ENCODE measurements at places on chromosomes 2 and 18. TPM values are rescaled to one million over a fixed set of nuclear protein-coding genes. Genes with fewer than 3 reads are reported as not detected.

Gene MARCO
- not detected for total RNA-seq

Gene PCARE
- under 0.01 TPM for total RNA-seq

Gene GALR1
- total RNA-seq: not detected

Gene NEB
- total RNA-seq: 0.26 TPM

Gene PTH2R
- not detected for total RNA-seq

Gene TCF23
- not detected for total RNA-seq

Gene HOXD13
- total RNA-seq: not detected

Gene WDSUB1
- 15.2 TPM for total RNA-seq

Gene FAM110C
- total RNA-seq: 0.26 TPM

Gene CYP27A1
- total RNA-seq: 40.6 TPM

Gene WNT10A
- not detected for total RNA-seq

Gene DNER
- total RNA-seq: 0.26 TPM

Gene CCDC148
- total RNA-seq: 1.0 TPM

Gene ZNF385B
- total RNA-seq: not detected

Gene B3GNT7
- 0.17 TPM for total RNA-seq

Gene MARCHF4
- total RNA-seq: 0.26 TPM

Gene ELOA2
- not detected for total RNA-seq

DNA sequence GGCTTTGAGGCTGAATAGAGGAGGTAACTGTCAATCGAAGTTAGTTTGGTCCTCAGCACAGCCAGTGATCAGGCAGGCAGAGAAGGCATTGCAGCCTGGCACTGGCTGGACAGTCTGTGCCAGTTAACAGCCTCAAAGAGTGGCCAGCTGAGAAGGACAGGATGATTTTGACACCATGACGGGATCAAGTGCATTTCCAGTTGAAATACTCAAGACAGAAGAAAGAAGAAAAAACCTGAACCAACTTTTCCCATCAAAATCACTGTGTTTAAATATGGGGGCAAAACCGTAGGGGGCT lies 96.7 kb upstream of the ZCCHC2 start:
- DNase-seq: no peak

- DNase-seq: no peak
Measured at GRCh38 chr18:79399275-79400081, 3.7 kb downstream of the NFATC1 start.

GRCh38 chr2:36792951-36793350 lies 96.4 kb downstream of the VIT start:
- no peak for DNase-seq

- DNase-seq: no peak
Measured at GRCh38 chr18:56030060-56030459, 442.1 kb upstream of the TCF4 start.

GRCh38 chr18:71878226-71878625 lies 665.9 kb downstream of the CBLN2 start:
- no peak for DNase-seq

GRCh38 chr2:227460833-227461232 lies 11.1 kb upstream of the AGFG1 start:
- no peak for DNase-seq

DNA sequence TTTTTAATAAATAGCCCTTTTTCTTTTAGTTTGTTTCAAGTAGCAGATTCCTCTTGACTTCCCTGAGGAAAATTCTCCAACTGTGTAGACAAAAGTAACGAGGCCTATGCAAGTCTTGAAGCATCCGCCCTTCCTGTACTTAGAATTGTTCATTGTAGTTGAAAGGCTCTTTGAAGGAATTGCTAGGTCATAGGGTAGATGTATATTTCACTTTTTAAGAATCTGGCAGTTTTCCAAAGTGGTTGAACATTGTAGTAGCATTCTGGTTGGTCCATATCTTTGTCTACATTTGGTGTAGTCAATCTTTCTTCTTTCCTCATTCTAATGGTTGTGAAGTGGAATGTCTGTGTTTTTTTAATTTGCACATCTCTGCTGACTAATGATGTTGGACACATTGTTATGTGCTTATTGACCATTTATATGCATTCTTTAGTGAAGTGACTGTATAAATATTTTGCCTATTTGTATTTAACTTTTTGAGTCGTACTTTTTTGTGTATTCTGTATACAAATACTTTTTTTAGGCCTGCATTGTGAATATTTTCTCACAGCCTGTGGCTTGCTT lies 5.6 kb upstream of the SERPINB11 start:
- peak; percentile 51 for DNase-seq

GRCh38 chr2:175330195-175330594 lies 148.7 kb upstream of the ATP5MC3 start:
- DNase-seq: no peak

GRCh38 chr2:160411167-160411566 lies 82.4 kb downstream of the RBMS1 start:
- peak; percentile 66 for DNase-seq

DNA sequence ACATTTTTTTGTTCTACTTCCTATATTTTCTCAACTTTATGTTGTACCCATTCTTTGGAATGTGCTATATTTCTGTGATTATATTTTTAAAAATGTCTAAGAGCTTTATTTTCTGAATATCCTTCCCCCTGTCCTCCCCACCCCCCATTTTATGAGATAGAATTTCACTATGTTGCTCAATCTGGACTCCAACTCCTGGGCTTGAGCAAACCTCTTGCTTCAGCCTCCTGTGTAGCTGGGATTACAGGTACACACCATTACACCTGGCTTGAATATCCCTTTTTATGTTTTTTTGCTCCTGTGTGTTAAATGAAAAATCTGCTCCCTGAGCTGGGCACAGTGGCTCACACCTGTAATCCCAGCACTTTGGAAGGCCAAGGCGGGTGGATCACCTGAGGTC lies 9.2 kb upstream of the ZFAND2B start:
- no peak for DNase-seq

DNA sequence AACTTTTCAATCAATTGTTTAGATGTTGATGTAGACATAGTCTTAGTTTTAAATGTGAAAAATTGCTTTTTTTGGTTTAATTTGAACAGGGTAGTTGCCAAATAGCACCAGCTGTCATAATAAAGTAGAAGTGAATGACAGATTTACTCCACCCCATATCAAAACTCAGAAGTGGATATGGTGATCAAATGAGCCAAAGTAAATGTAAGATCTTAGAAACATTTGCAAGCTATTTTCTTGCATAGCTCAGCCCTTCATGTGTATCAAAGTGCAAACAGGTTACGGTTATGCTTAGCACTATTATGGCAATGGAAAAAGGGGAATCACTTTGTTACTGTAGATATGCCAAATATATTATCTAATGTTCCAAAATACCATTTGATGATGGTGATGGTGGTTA lies 540.9 kb upstream of the NRP2 start:
- DNase-seq: no peak

GRCh38 chr2:112483042-112483473 lies 1.1 kb downstream of the TTL start:
- peak; percentile 60 for DNase-seq

DNA sequence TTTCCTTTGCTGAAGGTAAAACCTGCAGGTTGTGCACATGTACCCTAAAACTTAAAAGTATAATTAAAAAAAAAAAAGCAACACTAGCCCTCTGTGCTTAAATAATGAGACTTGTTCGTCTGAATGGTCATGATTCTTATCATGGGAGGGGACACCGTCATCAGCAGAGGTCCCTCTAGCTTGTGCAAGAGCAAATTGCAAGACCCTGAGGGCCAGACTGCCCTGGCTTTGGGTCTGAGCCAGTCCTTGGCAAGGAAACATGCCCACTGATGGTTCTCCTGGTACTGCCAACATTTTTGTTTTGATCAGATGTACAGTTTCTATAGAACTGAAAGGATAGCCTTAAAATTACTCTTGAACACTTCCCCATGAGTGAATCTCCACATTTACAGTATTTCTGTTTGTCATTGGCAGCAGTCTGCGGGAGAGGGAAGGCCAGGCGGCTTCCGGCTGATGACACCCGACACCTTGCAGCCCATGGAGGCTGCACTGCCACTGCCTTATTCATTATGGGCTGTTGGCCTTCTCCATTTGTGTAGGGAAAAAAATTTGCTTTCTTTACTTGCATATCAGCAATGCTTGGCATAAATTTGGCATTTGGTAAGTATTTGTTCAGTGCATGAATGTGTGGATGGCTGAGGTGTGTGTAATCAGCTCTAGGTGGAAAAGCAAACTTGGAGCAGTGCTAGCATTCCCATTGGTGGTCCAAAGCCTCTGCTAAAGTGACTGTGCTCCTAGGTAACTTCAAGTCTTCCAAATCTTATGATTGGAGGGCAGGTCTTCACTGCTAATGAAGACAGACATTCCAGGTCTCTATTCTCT lies 161.6 kb upstream of the ALKAL2 start:
- DNase-seq: no peak

DNA sequence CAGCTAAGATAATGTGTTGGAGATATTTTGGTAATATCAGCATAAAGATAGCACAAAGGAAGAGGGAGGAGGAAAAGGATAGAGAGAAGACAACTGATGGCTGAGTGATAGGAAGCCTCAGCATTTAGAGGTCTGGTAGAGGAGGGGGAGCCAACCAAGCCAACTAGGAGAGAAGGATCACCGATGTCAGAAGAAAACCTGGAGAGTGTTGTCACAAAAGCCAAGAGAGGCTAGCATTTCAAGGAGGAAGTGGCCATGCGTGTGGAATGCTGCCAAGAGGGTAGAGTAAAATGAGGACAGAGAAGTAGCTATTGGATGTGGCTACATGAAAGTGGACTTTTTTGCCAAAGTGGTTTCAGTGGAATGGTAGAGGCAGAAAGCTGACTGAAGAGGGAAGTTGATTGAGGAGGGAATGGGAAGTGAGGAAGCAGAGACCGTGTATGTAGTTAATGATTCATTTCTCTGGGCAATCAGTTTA lies 34.3 kb downstream of the LCLAT1 start:
- DNase-seq: peak; percentile 48

- no peak for DNase-seq
Measured at GRCh38 chr2:213015387-213016165, 135.8 kb downstream of the IKZF2 start.

DNA sequence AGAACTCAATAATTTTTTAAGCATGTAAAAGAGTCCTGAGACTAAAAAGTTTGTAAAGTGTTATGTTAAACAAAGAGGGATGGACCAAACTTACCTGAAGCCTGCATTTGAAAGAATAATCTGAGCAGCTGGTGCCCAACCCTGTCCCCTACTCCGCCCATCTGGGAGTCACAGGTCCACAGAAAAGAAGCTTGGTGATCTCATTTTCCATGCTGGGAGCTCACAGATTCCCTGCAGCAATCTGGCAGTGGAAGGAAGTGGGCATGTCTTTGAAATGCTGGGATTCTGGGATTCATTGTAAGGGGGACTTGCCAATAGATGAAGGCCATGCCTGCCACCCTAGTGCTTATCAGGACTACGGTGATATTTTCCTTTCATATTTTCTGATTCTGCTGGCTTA lies 17.9 kb downstream of the CDH2 start:
- no peak for DNase-seq

DNA sequence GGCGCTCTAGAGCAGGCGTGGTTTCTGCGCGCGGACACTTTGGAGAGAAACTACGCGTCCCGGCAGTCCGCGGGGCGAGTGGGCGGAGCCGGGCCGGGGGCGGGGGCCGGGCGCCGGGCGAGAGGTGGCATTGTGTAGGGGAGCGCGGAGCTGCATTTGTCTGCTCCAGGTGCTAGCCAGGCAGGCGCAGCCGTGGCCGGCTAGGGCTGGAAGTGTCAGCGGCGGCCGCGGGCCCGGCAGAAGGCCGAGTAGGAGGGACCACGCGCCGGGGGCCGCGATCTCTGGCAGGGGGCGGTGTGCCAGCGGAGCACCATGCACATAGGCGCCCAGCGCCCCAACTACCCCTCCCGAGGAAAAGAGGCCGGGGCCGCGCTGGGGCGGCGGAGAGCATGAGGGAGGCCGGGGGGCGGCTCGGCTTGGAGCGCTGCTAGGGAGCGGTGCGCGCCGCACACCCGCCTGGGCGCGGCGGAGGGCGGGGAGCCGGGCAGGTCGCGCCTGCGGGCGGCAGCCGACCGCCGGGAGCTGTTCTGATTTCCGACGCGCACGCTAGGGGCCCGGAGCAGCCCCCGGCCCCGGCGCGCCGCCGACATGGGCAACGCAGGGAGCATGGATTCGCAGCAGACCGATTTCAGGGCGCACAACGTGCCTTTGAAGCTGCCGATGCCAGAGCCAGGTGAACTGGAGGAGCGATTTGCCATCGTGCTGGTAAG lies at the start of gene FMNL2:
Gene FMNL2, plus strand, starts transcription at position 159 of the 710 bp plus-strand sequence.
- DNase-seq: peak; percentile 76

DNA sequence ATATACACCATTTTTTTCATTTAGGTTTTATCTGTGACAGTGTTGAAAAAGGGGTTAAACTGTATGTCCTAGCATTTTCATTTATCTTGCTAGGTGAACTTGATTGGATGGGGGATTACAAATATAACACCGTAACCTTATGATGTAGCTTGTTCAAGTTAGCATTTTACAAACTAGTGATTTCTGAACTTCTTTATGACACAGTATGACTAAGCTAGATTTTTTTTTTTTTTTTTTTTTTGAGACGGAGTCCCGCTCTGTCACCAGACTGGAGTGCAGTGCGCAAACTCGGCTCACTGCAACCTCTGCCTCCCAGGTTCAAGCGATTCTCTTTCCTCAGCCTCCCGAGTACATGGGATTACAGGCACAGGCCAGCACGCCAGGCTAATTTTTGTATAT lies 47.1 kb downstream of the KCMF1 start:
- peak; percentile 28 for DNase-seq

- DNase-seq: no peak
Measured at GRCh38 chr18:74479486-74480148, 16.5 kb upstream of the CNDP2 start.

GRCh38 chr18:47627030-47627429 lies 303.4 kb downstream of the SMAD2 start:
- no peak for DNase-seq

- DNase-seq: no peak
Measured at GRCh38 chr2:132731441-132731840, 61.4 kb upstream of the LYPD1 start.

DNA sequence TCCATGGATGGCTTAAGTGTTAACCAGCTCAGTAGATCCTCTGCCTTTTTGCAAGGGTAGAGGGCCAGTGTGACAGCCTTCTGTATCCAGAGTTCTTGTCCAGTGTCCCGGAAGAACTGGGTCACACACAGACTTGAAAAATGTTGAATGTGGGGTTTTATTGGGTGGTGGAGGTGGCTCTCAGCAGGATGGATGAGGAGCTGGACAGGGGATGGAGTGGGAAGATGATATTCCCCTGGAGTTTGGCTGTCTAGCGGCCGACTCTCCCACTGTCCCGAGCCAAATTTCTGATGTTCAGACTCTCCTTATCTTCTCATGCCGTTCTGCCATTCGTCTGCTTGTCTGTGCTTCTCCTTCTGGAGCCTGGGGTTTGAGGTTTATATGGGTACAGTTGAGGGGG lies 72.6 kb downstream of the MYO3B start:
- no peak for DNase-seq

DNA sequence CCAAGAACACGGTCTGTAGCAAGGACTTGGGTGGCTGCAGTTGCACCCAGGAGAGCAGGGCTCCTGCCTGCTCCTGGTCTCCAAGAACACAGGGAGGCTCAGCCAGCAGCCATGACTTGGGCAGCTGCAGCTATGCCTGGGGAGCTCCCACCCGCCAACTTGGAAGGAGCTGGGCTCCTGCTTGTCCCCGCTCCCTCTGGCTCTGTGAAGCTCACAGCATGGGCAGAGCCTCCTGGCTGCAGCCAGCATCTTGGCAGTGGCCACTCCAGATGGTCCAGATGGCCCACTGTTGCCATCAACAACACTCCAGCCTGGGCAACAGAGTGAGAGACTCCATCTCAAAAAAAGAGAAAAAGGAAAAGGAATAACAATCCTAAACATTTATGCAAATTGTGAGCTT lies 5.2 kb downstream of the ZSCAN30 start:
- DNase-seq: no peak

GRCh38 chr2:70143314-70144150 lies 47.3 kb downstream of the C2orf42 start:
- peak; percentile 48 for DNase-seq
